ENCODE measurements at places on chromosomes 1 and 21.

- no peak for DNase-seq
Measured at GRCh38 chr1:93620841-93621210, 60.8 kb downstream of the BCAR3 start.

DNA sequence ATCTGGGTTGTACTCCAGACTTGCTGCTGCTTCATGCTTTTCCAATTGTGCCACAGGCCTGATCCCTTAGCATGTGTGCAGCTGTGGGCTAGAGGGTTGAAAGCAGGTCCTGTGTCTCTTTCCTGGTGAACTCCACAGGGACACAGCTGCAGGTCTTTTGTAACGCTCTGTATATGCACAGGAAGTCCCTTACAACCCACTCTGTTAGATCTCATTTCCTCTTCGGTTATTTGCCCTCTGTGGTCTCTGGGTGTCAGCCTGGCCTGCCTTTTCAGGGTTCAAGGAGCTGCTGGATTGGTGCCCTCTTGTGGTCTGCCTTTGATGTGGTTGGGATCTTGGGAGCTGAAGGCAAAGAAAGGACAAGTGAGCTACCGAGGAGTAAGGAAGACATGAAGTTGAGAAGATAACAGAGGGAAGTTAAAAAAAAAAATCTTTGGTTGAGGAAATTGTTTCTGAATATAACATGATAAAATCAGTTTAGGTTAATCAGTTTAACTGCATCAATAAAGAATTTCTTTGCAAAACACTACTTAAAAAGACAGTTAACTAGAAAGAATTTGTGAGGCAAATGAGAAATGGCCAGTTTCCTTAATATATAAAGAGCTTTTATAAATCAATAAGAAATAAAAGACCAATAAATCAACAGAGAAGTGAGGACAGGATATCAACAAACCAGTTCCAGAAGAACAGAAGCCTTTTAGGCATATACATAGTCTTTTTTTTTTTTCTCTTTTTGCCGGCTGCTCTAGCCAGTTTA lies 44.1 kb downstream of the UCK2 start:
- no peak for DNase-seq

DNA sequence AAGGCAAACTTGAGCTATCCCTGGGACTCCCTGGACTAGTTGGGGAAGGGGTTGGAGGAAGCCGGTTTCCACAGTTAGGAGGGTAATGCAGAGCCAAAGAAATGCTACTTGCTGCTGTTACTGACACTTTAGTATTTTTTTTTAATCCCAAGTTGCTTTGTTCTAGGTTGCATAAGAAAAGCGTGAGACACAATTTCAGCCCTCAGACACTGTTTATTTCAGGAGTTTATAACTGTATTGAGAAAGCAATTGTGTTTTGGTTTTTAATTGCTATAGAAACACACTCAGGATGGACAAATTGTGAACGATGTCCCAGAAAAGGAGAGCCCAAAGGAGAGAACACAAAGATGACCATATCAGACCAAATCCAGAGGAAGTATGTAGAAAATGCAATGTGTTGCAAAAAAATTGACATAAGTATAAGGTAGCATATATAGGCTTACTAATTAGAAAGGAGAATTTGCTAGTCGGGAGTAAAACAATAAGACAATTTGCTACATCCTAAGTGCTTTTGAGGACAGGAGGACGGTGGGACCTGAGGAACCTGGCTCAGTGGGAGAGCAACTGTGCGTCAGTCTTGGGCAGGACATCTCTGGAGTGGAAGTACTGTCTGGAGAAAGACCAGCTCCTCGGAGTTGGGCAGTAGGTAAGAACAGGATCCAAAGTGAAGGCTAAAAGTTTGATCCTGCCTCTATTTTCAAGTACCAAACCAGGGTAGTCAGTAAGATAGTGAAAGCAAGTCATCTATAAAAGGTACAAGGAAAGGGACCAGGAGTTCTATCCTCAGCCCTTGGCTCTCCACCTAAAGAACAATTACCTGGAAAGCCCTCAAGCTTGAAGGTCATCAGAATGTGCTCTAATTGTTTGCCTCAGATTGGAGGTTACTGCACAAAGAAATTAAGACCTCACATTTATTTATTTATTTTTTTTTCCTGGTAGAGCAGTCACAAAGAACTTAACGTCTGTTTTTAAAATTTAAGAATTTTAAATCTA lies 39.9 kb downstream of the DIPK1A start:
- DNase-seq, result no peak

DNA sequence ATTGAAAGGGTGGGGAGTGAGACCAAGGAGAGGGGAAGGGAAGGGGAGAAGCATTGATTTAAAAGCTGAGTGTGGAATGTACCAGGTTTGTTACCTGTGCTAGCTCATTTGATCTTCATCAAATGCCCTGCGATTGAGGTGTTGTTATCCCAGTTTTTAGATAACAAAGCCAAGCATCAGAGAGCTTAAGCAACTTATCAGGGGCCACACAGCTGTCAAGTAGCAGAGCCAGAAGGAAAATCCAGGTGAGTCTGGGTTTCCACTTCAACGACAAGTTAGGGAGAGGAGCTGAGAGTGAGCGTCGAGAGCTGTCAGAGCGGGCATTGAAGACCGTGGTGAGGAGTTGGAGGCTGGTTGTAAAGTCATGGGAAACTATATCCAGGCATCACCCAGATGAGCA lies 146.9 kb upstream of the IRF2BP2 start:
- DNase-seq, result no peak

GRCh38 chr21:24852610-24853195 lies 754.6 kb downstream of the MRPL39 start:
- no peak for DNase-seq

- DNase-seq, result no peak
Measured at GRCh38 chr1:186960861-186961260, 132.1 kb downstream of the PLA2G4A start.

DNA sequence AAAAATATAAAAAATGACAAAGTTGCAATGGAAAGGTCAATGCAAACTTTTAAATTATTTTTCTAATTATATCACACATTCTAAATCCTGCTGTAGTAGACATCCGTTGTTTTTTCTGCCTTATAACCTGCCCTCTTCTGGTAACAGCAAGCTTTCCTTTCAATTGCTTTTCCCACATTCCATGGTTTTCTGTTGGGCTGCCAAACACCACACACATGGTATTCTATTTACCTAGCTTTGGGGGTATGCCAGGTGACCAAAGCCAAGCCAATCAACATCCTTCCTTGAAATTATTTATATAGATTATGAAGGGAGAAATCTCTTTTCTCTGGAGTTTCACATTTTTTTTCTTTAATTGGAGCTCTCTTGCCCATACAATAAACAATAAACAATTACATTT lies 3.4 kb upstream of the LAMC1 start:
- DNase-seq, result no peak

- peak; percentile 42 for DNase-seq
Measured at GRCh38 chr1:113677250-113678158, 81.8 kb downstream of the PHTF1 start.

DNA sequence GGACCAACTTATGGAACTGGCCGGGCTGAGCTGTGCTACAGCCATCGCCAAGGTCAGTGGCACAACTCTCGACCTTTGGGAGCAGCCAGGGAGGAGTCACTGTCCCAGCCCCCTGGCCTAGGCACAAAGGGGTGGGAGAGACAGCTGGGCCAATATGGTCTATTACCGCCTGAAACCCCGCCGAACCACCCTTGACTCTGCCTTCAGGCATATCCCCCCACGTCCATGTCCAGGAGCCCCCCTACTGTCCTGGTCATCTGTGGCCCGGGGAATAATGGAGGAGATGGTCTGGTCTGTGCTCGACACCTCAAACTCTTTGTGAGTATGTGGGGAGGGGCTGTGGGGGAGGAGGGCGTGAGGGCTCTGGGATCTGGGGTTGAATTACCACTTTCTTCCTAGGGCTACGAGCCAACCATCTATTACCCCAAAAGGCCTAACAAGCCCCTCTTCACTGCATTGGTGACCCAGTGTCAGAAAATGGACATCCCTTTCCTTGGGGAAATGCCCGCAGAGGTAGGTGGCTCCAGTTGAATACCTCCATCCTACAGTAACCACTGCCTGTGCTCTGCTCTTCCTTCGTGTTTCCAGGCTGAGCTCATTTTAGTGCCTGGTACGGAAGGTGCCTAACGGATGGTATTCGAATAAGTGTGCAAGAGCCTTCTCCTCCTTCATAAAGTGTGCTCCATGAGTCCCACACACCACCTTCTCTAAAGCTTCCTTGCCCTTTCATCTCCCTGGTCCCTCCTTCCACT lies 758 bp downstream of the NAXE start:
- DNase-seq, result no peak

- no peak for DNase-seq
Measured at GRCh38 chr1:116514708-116515525, 55.9 kb downstream of the CD58 start.

GRCh38 chr1:81437213-81437612 lies 363.5 kb upstream of the ADGRL2 start:
- DNase-seq, result no peak

DNA sequence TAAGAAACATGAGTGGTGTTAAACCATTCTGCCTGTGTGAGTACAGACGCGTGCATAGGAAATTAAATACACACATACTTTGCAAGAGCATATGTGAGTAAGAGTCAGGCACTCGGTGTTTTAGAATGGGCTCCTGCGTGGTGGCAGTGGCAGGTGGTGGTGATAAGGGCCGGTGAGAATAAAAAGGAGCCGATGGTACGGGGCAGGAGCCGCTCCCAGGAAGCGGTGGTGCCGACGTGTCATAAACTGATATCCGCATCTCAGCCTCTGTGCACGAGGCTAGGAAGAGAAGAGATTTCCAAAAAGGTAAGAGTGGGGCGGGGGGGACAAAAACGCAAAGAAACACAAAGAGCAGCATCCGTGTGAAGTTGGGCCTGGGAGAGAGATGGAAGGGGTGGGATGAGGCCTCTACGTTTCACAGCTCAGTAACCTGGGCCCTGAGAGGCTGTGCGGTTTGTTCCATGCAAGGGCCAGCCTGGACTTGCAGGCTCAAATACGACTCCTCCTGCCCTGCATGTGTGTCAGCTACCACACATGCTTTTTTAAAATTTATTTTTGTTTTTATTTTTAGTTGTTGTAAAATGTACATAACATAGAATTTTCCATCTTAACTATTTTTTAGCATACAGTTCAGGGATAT lies 127.7 kb upstream of the COL6A1 start:
- no peak for DNase-seq

- DNase-seq, result no peak
Measured at GRCh38 chr1:192080684-192081083, 77.6 kb upstream of the RGS18 start.

- DNase-seq, result no peak
Measured at GRCh38 chr1:60965280-60965854, 117.0 kb upstream of the NFIA start.

Data from NCI-H460 (cell line).